ENCODE measurements at places on chromosomes 1 and 21.

GRCh38 chr1:162006081-162006480 is 17.6 kb downstream of the OLFML2B start:
- DNase-seq: no peak

DNA sequence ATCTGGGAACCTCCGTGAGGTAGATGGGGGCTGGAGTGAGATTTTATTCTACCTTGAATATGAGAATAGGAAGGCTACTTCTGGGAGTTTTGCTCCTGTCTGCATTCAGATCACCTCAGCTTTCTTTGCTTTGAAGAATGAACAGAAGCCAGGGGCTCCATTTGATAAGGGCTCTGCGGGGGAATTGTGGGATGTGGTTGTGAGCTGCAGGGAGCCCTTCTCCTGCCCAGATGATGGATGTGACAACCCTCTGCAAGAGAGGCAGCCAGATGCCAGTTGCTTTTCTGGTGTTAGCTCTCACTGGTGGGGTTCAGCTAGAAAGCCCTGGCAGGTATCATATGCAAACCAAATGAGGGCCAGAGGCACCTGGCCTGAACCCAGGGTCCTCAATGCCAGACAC is 21.5 kb downstream of the IER5 start:
- no peak for DNase-seq

GRCh38 chr1:213598263-213598662 is 389.5 kb upstream of the PROX1 start:
- DNase-seq: no peak

GRCh38 chr21:28936036-28936435 is 56.6 kb downstream of the LTN1 start:
- DNase-seq: no peak

DNA sequence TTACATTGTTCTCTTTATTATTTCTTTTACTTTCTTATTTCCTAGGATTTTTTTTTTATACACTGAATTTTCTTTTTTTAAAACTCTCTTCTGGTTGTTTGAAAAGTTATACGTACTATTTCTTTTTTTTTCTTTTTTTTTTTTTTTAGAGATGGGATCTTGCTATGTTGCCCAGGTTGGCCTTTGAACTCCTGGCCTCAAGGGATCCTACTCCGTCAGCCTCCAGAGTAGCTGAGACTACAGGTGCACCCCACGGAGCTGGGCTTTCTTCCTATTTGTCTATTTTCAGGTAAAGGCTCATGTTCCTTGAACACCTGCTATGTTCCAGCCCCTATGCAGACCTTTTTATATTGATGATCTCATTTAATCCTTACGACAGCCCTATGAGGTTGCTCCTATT is 29.4 kb upstream of the DYRK1A start:
- DNase-seq: no peak

DNA sequence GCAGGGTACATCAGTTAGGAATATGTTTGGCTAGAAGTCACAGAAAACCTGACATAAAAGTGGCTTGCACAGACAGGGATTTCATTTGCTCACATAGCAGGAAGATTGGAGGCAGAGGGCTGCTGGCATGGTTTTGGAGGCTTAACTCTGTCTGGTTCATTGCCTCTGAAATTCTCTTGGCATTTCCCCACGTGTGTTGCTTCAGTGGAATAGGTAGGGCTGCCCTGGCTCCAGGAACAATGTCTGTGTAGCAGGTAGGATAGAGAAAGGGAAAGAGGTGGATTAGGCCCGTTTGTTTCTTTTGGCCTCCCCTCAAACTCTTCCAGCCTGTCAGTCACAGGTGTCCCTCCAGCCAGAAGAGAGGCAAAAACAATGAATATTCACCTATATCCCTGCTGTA is 20.5 kb upstream of the SIPA1L2 start:
- no peak for DNase-seq

DNA sequence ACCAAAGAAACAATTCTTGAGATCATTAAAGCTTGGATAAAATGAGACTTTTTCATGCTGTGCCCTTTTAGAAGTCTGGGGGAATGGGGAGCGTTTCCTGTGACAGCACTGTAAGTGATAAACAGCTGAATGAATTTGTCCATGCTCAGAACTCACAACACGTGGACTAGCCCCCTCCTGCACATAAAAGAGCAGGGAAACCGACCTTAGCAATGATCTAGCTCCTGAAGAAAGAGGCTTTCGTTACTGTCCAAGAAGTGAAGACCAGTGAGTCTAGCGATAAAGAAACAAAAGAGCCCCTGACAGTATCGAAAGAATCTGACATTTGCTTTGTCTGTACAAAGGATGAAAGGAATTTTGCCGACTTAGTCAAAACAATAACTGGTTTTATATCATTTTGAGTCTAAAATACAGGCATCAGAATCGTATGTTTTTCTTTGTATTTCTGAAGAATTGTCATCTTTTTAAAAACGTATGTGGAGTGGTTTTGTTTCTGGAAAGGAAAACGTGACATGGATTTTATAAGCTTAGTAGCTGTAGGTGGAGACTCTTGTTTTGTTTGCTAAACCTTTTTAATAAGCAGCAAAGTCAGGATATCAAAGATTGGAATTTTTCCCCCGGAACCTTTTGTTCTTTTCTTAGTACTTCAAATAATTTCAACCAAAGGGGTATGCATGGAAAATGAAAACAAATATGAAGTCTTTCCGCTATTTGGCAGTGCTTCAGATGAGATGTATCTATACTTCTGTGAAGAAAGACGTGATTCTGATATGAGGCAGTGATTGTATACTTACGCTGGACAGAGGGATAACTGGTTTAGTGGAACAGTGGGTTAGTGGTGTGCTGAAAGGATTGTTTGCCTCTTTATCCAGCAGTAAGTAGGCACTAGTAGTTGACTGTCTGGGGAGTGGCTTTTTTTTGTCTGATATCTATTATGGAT is 61.0 kb downstream of the MAST2 start:
- DNase-seq: no peak

- DNase-seq: no peak
Observed at GRCh38 chr1:165942927-165943597, 115.6 kb downstream of the UCK2 start.

DNA sequence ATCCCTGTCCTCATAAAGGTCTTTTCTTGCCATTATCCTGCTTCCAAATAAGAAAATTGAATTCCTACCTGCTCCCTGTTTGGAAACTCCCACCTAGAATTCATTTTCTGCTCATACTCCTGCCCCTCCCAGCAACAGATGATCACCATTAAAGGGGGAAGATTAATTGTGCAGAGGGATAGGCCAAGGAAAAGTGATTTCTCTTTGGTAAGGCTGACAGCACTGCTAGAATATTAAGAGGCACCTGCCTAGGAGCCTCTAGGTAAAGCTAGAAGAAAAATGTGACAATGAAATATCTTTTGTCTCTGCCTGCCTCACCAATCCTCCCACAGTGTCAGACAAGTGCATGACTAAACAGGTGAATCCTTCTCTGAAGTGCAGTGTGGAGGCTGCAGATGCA is 77.0 kb upstream of the SPATA6 start:
- no peak for DNase-seq

GRCh38 chr1:116814926-116815723 is 60.9 kb downstream of the CD2 start:
- DNase-seq: no peak
